ENCODE measurements at places on chromosomes 7 and 10.

DNA sequence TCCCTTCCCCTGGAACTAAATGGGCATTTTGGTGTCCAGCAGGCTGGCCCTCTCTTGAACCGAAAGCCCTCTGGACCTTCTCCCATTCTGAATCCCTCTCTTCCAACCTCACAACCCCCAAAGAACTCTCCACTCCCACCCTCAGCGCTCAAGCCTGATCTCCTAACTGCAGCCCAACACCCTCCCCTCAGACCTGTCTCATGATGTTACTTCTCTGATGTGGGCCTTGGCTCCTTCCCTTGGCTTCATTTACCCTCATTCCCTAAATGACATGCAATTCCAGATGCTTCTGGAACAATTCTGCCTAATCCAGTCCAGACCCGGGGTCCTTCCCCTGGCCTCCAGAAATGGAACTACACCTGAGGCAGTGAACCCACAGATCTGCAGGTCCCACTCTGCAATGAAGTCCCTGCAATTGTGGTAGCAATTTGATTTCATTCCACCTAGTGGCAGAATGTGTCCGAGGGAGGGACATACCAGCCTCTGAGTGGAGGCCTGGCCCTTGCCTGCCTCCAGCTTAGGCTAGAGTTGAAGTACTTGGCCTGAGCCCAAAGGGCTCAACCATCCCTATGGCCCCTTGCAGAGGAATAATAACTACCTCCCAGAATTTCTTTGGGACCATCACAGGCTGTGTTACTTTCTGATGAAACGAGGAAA lies 4.1 kb upstream of the CEP41 start:
- DNase-seq = no peak

DNA sequence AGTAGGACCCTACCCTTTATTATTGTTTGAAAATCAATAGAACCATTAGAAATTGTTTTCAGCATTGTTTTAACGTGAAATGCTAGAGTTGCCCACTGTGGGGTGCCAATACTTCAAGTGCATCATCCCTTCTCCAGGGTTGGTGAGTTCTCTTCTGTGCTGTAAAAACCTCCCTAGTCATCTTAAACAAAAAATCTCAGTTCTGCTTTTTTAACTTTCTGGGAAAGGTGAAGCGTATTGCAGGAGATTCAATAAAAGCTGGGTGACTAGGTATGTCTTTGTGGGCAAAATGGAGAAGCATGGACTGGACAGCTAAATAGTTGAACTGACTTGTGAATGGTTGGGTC lies 699.1 kb downstream of the SUGCT start:
- no peak for DNase-seq

DNA sequence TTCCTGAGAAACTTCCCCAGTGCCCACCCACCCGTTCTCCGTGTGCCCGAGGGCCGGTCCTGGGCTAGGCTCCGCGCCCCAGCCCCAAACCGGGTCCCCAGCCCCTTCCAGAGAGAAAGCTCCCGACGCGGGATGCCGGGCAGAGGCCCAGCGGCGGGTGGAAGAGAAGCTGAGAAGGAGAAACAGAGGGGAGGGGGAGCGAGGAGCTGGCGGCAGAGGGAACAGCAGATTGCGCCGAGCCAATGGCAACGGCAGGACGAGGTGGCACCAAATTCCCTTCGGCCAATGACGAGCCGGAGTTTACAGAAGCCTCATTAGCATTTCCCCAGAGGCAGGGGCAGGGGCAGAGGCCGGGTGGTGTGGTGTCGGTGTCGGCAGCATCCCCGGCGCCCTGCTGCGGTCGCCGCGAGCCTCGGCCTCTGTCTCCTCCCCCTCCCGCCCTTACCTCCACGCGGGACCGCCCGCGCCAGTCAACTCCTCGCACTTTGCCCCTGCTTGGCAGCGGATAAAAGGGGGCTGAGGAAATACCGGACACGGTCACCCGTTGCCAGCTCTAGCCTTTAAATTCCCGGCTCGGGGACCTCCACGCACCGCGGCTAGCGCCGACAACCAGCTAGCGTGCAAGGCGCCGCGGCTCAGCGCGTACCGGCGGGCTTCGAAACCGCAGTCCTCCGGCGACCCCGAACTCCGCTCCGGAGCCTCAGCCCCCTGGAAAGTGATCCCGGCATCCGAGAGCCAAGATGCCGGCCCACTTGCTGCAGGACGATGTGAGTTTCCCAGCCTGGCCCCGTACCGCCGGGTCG lies at the start of gene SCD:
SCD (plus strand) TSS at position 469 of the 803 bp plus-strand sequence; CDS start at position 741, 272 bp downstream.
- peak; percentile 97 for DNase-seq

DNA sequence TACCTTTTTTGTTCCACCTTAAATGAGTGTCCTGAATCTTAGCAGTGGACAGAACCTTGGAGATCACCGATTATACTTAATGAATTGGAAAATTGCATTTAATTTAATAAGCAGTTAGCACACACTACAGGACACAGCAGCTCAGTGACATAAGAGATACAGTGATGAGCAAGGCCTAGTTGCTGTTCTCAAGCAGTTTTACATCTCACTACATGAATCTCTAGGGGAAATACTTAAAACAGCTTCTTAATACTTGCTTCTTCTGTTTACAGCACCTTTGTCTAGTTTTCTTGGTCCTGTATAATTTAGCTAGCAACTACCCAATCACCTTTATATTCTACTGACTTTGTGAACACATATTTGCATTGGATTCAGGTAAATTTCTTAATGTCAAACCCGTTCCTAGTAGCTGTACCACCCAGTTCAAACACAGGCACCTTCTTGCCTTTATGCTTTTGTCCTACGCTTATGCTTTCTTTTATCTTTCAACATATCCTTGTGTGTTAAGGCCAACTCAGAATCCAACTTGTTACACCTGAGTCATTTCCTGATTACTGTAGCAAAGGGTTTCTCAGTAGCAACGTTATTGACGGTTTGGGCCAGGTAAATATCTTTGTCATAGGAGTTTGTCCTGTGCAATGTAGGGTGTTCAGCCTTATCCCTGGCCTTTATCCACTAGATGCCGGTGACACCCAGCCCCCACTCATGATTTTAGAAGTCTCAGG lies 1.8 kb downstream of the STAM start:
- DNase-seq = peak; percentile 69

DNA sequence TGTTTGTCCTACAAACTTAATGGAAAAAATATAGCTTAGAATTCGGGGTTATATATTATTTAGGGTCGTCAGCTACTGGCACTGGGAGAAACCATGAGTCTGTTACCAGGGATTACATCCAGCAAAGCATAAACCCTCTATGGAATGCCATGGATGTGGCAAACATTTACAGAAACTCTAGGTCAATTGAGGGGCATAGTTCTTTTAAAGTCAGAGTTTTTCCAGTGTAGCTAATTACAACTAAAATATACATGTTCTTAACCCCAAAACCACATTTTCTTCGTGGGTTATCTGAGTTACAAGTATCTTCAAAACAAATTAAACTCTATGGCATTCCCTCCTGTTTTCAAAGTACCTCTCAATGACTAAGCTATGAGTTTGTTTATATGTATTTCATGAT lies 99.3 kb upstream of the THSD7A start:
- no peak for DNase-seq
